ENCODE measurements at places on chromosomes 5 and 9.

DNA sequence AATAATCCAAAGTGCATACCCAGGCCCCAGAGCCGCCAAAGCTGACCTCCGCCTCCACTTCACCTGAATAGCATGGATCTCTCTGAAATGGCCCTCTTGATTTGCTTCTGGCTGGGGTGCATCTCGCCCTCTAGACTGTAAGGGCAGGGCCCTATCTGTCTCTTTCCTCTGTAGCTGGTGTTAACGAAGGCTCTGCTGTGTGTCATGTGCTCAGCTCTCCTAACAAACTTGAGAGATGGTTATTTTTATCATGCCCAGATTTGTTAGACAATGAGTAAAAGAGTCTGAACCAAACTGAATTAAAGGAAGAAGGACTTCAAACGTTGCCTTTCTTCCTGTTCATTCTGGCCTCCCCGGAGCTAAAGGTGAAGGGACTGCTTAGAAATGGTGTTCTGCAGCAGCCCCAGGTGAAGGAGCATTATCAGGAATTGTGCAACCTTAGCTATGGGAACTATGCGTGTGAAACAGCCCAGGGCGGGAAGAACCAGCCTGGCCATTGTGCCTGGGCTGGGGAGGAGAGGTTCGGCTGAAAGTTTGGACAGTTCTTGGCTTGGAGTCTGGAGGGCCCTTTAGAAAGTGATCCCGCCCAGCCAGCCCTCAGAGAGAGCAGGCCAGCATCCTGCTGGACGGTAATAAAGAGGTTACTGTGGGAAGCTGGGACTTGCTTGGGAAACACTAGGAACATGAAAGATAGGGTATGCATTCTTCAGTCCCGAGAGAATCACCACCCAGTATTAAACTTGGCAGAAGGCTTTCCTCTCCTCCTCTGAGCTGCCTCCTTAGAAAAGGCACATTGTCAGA, 73.5 kb downstream of the WWC1 start:
- DNase-seq = peak; percentile 20

- no peak for DNase-seq
Measured at GRCh38 chr9:135887585-135888050, 19.7 kb downstream of the CAMSAP1 start.

- DNase-seq = peak; percentile 42
Measured at GRCh38 chr9:134643222-134643671, 1.6 kb downstream of the COL5A1 start.

GRCh38 chr9:35909274-35909673, at the start of gene SPAAR:
SPAAR (plus strand) TSS chr9:35909490; CDS start chr9:35910464, 974 bp downstream.
- no peak for DNase-seq

GRCh38 chr9:86529496-86530275, 175.5 kb upstream of the TUT7 start:
- no peak for DNase-seq

GRCh38 chr9:88828492-88828974, 162.7 kb upstream of the S1PR3 start:
- no peak for DNase-seq

DNA sequence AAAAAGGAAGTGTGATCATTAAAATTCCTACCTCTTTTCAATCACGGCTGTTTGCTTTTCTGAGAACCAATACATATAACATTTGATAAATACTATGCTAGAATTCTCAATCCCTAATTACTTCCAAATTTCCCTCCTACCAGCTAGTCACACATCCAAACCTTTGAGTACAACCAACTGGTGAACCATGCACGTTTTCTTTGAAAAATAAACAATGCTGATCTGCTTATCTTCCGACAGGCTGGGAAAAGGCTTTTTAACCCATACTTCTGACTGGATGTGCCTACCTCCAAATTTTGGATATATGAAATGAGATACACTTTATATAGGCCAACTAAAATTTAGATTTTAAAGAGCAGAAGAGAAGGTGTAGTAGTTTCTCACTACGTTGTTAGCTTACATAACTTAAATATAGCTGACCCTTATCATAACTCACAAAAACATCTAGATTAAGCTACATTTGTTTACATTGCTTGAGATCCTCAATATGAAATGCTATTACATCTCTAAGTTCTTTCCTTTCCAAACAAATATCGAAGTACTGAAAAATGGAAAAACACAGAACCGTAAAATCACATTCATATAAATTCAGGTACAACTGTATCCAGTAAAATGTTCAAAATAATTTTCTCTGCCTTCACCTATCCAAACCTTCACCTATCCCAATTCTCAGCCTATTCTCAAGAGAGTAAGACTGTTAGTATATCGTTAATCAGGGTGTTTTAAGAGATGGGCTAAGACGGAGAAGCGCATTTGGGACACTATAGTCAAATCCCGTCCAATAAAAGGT, 2.1 kb downstream of the NR3C1 start:
- DNase-seq = no peak

DNA sequence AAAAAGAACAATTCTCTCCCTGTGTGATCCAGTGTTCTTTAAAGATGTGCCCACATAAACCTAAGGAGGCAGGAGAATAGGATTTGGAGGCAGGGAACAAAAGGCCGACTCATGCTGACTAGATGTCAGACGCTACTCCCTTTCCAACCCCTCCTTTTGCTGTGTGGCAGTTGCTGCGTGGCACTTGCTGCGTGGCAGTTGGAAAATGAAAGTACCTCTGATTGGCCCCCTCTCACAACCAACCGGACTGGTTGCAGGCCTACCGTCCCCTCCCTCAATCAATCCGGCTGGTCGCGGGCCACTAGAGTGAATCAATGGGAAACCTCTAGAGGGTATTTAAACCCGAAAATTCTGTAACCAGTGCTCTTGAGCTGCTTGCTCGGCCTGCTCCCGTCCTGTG, 551.0 kb downstream of the KIF4B start:
- no peak for DNase-seq

GRCh38 chr9:94169968-94170367, 85.7 kb downstream of the PTPDC1 start:
- DNase-seq = no peak

DNA sequence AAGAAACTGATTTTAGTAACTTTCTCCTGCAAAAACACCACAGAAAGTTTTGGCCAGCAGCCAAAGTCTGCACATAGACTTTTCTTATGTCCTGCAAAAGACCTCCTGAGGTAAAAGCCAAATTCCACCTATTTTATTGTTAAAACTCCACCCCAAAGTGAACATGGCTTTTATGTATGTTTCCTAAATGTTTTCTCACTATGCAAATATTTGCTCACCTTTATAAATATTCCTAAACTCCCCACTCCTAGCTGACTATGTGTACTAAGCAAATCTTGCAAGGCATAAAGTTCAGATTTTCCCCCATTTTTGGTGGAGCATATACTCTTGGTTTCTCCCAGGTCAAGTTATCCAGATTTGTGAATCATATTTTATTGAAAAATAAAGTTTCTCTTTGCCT, 446.2 kb downstream of the DNAH5 start:
- DNase-seq = no peak

DNA sequence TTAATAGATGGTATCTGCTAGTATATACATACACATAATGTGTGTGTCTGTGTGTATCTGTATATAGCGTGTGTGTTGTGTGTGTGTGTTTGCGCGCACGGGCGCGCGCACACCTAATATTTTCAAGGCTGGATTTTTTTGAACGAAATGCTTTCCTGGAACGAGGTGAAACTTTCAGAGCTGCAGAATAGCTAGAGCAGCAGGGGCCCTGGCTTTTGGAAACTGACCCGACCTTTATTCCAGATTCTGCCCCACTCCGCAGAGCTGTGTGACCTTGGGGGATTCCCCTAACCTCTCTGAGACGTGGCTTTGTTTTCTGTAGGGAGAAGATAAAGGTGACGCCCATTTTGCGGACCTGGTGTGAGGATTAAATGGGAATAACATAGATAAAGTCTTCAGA, 757 bp downstream of the FXN start:
- DNase-seq = peak; percentile 36

DNA sequence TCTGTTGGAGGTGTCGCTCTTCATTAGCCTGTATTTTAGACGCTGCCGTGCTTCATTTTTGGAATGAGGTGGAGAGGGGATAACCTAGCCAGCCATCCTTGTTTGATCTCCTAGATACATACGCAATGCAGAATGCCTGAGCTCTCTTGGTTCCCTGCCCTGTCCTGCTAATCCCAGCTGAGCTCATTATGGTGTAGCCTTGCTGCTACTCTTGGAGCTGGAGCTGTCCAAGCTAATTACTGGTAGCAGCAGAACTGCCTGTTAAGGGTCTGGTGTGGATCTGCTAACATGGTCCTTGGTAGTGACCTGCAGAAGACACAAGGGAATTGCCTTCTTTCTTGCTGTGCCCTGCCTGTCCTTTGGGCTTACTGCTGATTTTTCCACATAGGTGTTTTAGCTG, 207.9 kb downstream of the CNTLN start:
- DNase-seq = no peak

DNA sequence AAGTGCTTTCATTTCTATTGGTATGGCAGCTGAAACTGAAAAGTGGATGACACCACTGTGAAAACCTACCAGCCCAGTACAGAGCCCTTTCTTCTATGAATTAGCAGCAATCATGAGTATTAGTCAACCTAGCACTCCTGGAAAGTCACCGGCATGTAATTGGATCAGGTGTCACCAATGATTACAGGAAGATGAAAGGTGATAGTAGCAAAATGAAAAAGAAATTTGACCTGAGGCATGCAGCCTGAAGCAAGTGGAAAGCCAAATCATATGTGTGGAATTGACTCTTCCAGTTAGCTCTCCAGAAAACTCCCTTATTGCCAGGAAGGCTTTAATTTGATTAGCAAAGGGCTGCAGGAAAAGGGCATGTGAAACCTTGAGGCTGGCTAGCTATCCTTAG, 81.2 kb upstream of the NAA35 start:
- no peak for DNase-seq

Measured in choroid plexus epithelial cell (primary cell).